ENCODE measurements at places on chromosomes 1 and 21. TPM values are rescaled to one million over a fixed set of nuclear protein-coding genes. Genes with fewer than 3 reads are reported as not detected.

The S100A7 gene
- total RNA-seq: 13.3 TPM

The SPRR2F gene
- total RNA-seq: not detected

The USP48 gene
- total RNA-seq: 14.9 TPM

The PLEKHN1 gene
- total RNA-seq: 4.0 TPM

The TMEM39B gene
- 5.2 TPM for total RNA-seq

The CLCA1 gene
- total RNA-seq: 0.08 TPM

The DCST1 gene
- total RNA-seq: not detected

The NBPF8 gene
- total RNA-seq: 9.1 TPM

The MAB21L3 gene
- 0.84 TPM for total RNA-seq

The ATP1A4 gene
- total RNA-seq: not detected

The SPATA21 gene
- total RNA-seq: not detected

The ANKRD65 gene
- 5.8 TPM for total RNA-seq

The DPT gene
- total RNA-seq: not detected

The BTBD8 gene
- total RNA-seq: 2.1 TPM

The CR1L gene
- not detected for total RNA-seq

The AMY1B gene
- total RNA-seq: not detected

The OR2T3 gene
- not detected for total RNA-seq

The MRAP gene
- total RNA-seq: not detected

The SHE gene
- not detected for total RNA-seq

The NLRP3 gene
- total RNA-seq: 7.0 TPM

The BNIPL gene
- total RNA-seq: 7.6 TPM

The ETV3 gene
- 12.7 TPM for total RNA-seq
